CD8-positive, alpha-beta memory T cell (primary cell): ENCODE measurements at places on chromosomes 11 and 22.

- H3K27ac ChIP-seq, result no peak overlapping the region
- DNase-seq, result no peak
- no peak overlapping the region for H3K4me3 ChIP-seq
- peaks cover 7% of the 10 kb centered on the region for H3K36me3 ChIP-seq
These were observed 24.6 kb downstream of the MRPL48 start for GRCh38 chr11:73812234-73812633.

DNA sequence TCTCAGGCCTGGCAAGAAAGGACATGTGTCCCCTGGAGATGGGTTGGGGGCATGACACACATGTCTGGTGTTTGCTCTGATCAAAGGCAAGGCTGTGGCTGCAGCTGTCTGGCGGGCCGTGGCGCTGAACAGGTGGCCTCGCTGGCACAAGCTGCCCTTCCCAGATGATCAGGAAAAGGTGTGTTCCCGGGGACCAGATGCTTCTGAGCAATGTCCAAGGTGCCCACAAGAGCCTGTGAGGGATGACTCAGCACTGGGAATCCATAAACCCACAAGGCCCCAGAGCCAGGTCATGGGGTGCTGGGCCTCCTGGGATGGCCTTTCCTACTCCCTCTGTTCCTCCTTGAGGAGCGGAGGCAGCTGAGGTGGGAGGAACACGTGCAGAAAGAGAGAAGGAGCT, 9.7 kb upstream of the LRP5 start:
- H3K27ac ChIP-seq, result no peak overlapping the region
- DNase-seq, result no peak
- no peaks in the 10 kb centered on the region for H3K4me1 ChIP-seq
- H3K27me3 ChIP-seq, result no peaks in the 10 kb centered on the region
- H3K4me3 ChIP-seq, result no peak overlapping the region

GRCh38 chr11:47414685-47415070, 6.3 kb downstream of the SLC39A13 start:
- H3K27ac ChIP-seq, result no peak overlapping the region
- H3K4me1 ChIP-seq, result no peaks in the 10 kb centered on the region
- DNase-seq, result no peak
- no peak overlapping the region for H3K4me3 ChIP-seq

GRCh38 chr22:35930933-35931332, 97.7 kb downstream of the RBFOX2 start:
- H3K27me3 ChIP-seq, result no peaks in the 10 kb centered on the region
- H3K4me3 ChIP-seq, result no peak overlapping the region
- H3K36me3 ChIP-seq, result no peaks in the 10 kb centered on the region
- no peaks in the 10 kb centered on the region for H3K4me1 ChIP-seq
- no peak for DNase-seq

- H3K27ac ChIP-seq, result no peak overlapping the region
- no peak overlapping the region for H3K4me3 ChIP-seq
- H3K27me3 ChIP-seq, result no peaks in the 10 kb centered on the region
- H3K36me3 ChIP-seq, result no peaks in the 10 kb centered on the region
These were observed 113.7 kb upstream of the BLID start for GRCh38 chr11:122229481-122230384.

- peaks cover under 1% of the 10 kb centered on the region for H3K4me1 ChIP-seq
- no peaks in the 10 kb centered on the region for H3K27me3 ChIP-seq
- H3K36me3 ChIP-seq, result no peaks in the 10 kb centered on the region
- H3K27ac ChIP-seq, result no peak overlapping the region
- H3K4me3 ChIP-seq, result no peak overlapping the region
These were observed 7.3 kb downstream of the SLC15A3 start for GRCh38 chr11:60944490-60945294.

DNA sequence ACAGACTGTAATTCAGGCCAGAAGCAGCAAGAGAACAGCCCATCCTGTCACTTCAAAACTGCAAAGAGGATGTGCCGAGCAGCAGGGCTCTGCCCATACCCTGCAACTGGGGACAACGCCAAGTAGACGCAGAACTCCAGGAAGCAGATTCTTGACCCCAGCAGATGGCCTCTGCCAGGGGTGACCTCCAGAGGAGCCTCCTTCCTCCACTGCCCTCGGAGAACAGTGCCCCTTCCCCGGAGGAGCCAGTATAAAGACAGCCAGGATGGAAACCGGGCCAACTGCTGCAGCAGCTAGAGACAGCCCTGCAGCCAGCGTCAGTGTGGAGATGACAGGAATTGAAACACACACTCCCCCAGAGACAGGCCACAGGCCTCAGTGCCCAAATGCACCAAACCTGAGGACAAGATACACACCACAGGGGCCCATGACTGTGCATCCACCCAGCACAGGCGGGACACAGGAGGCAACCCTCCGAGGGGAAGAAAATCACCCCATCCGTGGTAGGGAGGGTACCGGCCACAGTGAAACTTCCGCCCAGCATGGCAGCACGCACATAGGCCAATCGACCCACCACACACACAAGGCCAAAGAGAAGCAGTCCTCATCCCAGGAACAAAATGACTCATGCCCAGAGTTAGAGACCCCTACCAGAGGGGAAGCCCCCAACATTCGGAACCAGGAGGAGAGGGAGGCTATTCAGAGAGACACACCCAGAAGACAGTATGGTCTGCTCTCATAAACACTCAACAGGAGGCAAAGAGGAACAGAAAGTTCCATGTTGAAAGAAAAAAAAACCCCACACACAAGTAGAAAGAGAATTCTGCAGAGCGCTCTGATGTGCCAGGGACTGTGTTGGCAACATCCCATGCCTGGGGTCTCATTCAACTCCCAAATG, 5.6 kb downstream of the AHNAK start:
- no peaks in the 10 kb centered on the region for H3K36me3 ChIP-seq
- peaks cover 69% of the 10 kb centered on the region for H3K4me1 ChIP-seq

DNA sequence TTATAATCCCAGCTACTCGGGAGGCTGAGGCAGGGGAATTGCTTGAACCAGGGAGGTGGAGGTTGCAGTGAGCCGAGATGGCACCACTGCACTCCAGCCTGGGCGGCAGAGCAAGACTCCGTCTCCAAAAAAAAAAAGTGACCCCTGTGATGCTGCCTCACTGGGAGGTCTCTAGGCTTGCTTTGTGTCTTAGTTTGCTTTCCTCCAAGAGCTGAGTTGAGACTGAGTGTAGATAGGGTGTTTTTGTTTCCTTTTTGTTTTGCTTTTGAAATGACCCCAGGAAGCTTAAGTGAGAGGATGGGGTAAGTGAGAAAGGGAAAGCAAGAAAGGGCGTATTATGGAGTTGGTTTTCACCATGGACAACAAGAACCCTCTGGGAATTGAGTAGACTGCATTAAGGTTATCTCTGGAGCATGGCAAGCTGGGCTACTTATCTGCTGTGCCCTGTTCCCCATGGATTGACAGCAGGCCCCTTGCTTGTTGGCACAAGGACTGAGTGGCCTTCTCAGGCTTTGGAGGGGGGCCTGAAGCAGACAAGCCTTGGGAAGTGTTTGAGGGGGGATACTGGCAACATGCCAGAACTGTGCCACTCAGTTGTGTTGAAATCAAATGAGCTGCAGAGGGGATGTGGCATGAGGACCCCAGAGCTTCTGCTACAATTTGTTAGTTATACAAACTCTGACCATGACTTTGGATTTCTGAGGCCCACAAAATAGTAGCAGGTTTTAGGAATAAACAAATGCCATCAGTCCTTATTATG, 300.6 kb upstream of the C11orf87 start:
- no peak for DNase-seq
- H3K4me3 ChIP-seq, result no peak overlapping the region
- no peak overlapping the region for H3K27ac ChIP-seq
- H3K4me1 ChIP-seq, result no peaks in the 10 kb centered on the region

DNA sequence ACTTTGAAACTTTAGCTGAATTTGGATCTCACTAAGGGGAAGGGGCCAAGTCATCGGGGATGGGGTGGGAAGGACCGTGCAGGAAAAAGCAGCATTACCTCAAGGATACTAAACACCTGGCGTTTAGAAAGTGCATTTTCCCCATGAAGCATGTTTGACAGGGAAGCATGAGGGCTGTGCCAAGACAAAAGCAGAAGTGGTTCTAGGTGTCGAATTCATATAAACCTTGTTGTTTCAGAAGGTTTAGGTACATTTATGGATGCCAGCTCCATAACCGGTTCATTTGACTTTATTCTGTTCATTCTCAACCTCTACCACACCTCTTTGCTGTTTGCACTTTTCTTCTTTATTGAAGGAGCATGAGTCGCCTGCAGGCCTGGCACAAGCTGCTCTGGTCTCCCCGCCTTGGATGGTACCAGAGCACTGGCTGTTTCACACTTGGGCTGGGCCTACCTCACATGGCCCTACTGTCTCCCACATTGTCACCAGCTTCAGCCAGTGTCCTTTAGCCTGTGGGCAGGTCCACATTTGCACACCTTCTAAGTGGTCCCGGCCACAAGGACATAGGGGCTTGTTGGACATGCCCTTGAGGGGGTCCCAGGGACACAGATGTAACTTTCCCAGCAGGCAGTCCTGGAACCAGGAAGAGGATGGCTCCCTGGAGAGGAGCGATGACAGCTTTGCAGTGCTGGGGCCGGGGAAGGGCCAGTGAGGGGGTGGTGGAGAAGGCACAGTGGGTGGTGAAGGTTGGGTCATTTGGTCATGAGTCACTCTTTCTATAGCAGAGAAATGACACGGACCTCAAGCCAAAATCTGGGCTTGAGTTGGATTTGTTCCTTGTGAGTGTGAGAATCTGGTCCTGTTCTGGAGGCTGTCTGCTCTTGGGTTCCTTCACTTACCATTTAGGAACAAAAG, 3.2 kb upstream of the ST14 start:
- no peaks in the 10 kb centered on the region for H3K36me3 ChIP-seq
- peaks cover 6% of the 10 kb centered on the region for H3K27me3 ChIP-seq

DNA sequence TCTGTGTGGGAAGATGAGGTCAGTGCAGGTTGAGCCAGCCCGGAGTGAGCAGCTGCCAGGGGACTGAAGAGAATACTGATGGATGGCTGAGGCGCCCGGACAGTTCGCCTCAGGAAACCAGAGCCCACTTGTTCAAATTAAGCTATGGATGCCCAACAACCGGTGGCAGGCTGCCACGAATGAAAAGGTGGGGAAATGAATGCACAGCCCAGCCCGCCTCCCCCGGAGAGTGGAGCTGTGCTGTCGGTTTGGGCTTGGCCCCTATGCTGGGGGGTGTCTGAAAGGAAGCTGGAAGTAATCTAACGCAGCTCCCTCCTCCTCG, 21.9 kb downstream of the HSPA8 start:
- H3K27me3 ChIP-seq, result no peaks in the 10 kb centered on the region
- no peak overlapping the region for H3K4me3 ChIP-seq
- H3K4me1 ChIP-seq, result no peaks in the 10 kb centered on the region

- no peaks in the 10 kb centered on the region for H3K27me3 ChIP-seq
- H3K4me1 ChIP-seq, result no peaks in the 10 kb centered on the region
- H3K36me3 ChIP-seq, result peaks cover 12% of the 10 kb centered on the region
- H3K27ac ChIP-seq, result no peak overlapping the region
- no peak for DNase-seq
These were observed 10.1 kb downstream of the LIN7C start for GRCh38 chr11:27496461-27496860.

DNA sequence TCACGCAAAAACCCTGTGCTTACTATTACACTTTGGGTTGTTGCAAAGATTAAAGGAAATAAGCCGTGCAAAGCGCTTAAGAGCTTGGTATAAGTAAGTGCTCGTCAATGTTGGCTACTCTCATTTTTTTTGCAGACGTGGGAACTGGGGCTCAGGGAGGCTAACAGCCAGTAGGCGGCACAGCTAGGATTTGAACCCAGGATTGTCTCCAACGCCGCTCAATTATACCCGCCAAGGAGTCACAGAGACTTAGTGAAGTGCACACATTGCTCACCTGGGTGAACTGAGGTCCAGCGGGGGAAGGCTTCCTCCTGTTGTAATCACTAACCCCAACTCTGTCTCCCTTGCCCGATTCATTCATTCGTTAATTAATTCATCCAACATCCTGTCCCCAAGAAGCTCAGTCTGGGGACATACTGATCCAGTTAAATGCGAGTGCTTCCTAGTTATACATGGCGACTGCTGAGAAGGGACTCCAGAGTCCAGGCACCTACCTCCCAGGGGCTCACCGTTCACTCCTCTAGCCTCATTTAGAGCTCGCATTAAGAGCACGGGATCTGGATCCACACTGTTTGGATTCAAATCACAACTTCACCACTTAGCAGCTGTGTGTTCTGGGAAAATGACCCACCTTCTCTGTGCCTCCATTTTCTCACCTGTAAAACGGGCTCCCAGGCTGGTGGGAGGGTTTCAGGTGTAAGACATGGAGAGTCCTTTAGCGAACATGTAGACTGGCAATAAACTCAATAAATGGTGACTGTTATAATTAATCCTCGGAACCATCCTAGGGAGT, 838 bp upstream of the MTFP1 start:
- DNase-seq, result no peak
- peak overlapping the region; percentile 81 for H3K27ac ChIP-seq
- peak overlapping the region; percentile 73 for H3K4me3 ChIP-seq

- H3K27me3 ChIP-seq, result no peaks in the 10 kb centered on the region
- DNase-seq, result no peak
- no peaks in the 10 kb centered on the region for H3K4me1 ChIP-seq
- H3K27ac ChIP-seq, result no peak overlapping the region
- H3K4me3 ChIP-seq, result no peak overlapping the region
These were observed 148.6 kb downstream of the LDLRAD3 start for GRCh38 chr11:36092314-36093030.

DNA sequence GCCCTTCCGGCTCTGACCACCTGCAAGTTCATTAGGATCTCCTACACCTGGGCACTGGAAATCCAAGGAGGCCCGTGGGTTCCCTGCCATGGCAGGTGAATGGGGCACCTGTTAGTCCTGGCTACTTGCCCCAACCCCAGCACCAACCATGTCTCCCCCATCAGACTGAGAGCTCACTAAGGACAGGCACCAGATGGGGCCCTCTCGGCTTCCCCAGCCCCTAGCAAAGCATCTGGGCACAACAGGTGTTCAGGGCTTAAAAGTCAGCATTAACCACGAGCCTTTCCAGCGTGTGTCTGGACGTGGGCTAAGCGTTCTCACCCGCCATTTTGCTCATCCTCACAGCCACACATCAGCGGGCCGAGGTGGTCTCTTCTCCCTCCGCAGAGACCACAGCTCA, 2.2 kb downstream of the SULT4A1 start:
- peaks cover 9% of the 10 kb centered on the region for H3K27me3 ChIP-seq
- no peak overlapping the region for H3K4me3 ChIP-seq
- H3K36me3 ChIP-seq, result no peaks in the 10 kb centered on the region
- no peak for DNase-seq
